ENCODE measurements at places on chromosomes 16 and 17.
A peak's percentile ranks its signal among the peaks of the same experiment; 100 is the strongest.

DNA sequence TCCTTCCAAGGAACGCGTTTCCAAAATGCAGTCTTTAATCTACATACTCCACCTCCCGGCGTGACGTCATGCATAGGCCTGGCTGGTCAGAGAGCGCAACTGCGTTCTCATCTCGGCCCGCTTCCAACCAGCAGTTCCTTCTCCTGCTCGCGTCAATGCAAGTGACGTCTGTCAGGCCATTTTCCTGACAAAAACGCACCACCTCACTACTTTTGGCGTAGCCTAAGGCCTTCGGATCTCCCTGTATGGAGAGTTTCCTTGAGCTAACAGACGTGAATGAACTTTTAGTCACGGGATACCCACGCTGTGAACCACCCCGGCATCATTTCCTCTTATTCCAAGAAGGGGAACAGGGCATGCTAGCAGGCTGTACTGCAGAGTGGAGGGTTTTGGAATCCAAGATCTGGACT lies 25.0 kb downstream of the TEX14 start:
- no peak for DNase-seq

- DNase-seq, result no peak
Measured at GRCh38 chr17:34711646-34712045, 132.3 kb downstream of the TMEM132E start.

DNA sequence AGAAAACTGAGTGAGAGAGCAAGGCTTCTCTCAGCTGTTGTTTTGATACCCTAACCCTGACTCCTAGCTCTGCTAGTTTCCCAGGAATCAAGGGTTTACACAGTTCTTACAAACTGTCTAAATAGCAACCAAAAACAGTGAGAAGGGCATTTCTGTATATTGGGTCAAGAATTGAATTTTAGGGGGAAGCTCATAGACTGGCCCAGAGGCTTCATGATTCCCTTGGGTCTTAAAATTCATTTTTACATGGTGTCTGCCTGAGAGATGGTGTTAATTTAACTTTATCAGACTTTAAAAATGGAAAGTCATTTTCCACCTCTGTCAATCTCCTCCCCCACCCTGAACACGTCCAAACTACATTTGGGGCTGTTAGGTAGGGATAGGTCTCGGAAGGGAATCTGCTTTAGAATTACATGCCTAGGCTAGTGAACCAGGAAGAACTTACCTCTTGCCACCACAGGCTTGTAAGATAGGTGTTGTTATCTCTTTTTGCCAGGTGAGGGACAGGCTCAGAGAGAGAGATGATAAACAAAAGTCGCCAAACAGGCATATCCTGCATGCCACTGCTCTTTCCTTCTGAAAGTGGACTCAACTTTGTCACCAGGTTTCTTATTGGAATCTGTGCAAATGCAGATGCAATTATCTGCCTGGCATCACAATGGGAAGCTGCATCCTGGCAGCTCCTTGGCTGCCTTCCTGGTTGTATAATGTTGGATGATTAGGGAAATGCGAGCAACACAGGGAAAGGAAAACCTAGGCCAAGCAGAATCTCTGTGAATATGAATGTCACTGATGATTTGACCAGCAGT lies 3.1 kb downstream of the PHAF1 start:
- no peak for DNase-seq

- no peak for DNase-seq
Measured at GRCh38 chr17:79202480-79202879, 127.9 kb downstream of the ENGASE start.

- DNase-seq, result no peak
Measured at GRCh38 chr16:27818246-27818645, 245.3 kb downstream of the GSG1L start.

GRCh38 chr16:9761870-9762269 lies 420.4 kb downstream of the GRIN2A start:
- DNase-seq, result no peak

DNA sequence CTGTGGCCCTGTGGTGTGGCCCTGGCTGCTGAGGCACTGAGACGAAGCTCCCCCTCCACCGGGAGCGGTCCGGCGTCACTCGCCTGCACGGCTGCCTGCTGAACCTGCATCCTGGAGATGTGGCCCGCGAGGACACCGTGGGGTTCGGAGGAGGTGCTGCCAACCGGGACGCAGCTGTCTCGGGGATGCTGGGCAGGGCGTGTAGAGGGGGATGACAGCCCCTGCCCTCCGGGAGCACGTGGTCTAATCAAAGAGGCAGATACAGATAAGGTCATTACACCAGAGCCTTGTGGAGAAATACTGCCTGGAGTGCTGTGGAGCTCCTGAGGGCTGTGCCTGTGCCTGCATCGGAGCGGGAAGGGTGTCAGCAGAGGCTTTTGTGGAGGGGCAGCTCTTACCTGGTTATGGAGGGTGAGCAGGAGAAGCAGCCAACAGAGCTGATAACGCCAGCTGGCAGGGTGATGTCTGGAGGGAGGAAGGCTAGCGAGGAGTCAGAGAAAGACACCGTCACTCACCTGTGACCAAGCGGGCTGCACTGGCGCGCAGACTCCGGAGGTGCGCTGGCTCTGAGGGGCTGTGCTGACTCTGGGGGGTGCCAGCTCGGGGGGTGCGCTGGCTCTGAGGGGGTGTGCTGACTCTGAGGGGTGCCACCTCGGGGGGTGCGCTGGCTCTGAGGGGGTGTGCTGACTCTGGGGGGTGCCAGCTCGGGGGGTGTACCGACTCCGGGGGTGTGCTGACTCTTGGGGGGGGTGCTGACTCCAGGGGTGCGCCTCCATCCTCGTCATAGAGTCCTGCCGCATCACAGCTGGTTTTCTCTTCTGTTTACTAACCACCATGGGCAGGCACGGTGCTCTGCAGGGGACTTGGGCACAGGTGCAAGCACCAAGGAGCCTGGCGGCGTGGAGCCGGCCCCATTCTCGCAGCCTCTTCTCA lies 104.7 kb upstream of the CHMP6 start:
- DNase-seq, result no peak

GRCh38 chr16:57245472-57246113 lies 534 bp downstream of the ARL2BP start:
- no peak for DNase-seq

DNA sequence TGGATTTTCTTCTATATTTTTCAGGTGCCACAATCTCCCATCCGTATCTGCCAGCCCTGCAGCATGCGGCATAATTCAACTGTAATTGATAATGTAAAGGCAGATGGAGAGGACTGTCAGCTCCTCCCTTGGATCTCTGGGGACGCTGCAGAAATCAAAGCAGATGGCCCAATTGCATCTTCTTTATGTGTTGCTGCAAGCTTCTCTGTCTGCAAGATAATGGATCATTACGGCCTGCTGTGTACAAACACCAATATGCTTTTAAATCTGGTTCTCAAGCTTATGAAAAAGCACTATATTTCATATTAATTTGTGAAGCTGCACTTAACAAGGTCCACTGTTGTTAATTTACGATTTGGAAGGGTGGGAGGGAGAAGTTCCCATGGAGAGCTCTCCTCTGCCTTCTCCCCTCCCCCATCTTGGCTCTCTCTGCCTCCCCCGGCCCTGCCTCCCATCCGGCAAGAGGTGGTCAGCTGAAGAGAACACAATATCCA lies 607.5 kb downstream of the TOX3 start:
- DNase-seq, result no peak

GRCh38 chr17:50292465-50292864 lies 18.2 kb downstream of the TMEM92 start:
- DNase-seq, result no peak

DNA sequence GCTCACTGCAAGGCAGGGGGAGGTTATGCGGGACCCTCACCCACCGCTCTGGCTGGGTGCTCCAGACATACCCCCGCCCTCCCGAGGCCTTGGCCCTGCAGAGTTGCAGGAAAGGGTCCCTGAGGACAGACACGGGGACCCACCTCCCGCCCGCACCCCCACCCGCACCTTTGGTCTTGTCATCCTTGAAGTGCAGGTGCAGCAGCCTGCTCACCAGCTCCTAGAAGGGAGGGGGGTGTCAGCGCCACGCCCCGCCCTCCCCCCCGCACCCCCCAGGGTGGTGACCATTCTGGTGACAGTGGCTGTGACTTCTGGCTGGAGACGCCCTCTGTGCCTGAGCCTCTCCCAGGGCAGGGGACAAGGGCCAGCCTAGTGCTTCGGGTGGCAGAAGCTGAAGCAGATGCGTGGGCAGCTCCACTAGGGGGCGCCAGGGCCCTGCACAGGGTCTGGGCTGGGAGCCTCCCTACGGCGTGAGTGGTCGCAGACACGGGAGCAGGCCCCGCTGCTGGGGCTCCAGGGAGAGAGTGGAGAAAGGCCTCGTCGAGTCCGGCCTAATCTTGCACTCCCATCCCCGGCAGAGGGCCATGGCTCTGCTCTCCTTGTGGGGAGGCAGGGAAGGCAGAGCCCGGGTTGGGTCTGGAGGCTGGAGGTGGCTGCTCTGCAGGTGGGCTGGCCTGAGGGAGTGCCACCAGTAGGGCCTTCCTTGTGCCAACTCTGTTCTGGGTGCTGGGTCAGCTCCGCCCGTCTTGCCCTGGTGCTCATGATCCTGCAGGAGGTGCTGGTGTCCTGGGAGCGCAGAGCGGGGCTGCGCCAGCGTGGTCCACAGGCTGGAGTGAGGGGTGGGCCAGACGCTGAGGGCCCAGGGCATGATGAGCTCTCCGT lies 2.7 kb downstream of the CENPX start:
- DNase-seq, result peak; percentile 45

DNA sequence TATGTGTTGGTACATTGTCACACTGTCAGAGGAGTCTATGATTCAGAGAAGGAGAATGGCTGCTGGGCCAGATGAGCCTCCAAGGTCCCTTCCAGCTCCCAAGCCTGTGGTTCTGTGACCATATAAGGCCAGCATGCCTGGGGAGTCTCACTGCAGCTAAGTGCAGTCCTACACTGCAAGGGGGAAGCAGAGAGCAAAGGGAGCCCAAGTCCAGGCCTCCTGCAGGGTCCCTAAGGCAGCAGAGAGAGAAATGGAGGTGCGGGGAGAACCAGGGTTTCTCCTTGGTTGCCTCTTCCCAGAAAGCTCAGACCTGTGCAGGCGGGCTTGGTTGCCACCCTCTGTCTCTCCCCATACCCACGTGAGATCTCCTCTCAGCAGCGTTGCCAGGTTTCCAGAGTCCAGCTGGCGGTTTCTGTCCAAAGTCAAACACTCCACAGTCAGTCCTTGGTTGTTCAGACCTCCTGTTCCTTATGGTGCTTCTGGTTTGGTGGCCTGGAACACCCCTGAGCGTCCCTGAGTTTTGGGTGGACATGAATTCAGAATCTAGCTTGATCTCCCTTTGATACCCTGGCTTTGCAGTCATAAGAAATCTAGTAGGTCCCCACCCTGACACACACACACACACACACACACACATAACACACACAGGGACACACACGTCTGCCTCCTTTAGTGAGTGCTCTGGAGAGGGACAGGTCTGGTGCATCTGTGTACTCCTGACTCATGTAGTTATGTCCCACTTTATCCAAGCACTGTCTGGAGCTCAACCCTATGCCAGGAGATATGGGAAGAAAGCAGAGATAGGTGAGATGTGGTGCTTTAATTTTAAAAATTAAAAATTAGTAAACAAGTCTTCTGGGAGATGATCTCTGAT lies 78.8 kb downstream of the GNAO1 start:
- no peak for DNase-seq

- DNase-seq, result no peak
Measured at GRCh38 chr17:59420901-59421300, 89.4 kb downstream of the YPEL2 start.

DNA sequence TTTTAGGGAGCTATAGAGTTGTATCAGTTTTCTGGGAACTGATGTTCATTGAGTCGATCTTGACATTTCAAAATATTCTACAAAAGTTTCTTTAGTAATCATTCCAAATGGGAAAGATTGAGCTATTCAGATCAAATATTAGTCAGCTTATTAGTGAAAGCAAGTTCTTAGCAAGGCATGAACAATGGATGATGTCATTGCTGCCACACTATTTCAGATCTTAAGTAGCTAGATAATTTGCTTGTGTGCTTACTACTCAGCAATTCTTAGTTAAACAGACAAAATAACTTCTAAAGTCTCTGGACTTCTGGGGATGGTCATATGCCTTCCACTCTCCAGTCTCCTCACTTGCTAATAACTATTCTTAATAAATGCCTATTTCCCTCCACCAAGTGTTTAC lies 69.0 kb upstream of the CDH8 start:
- no peak for DNase-seq

DNA sequence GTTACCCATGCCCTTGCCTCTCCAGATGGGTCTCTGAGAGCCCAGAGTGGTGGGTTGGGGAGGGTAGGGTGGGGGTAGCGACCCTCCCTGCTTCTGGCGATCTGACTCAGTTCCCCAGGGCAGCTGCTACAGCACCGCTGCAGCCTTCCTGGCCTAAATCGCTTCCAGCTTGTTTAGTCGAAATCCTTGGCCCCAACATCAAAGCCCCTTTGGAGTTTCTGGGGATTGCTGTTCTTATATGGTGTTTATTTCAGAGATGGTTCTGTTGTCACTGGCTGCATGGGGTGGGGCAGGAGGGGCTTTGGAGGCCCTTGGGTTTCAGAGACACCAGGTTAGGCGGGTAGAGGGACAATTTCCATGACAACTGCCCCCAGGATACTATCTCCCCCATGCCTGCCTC lies 35.9 kb downstream of the FZD2 start:
- no peak for DNase-seq

GRCh38 chr17:77312786-77313599 lies 172.2 kb downstream of the SEC14L1 start:
- no peak for DNase-seq

DNA sequence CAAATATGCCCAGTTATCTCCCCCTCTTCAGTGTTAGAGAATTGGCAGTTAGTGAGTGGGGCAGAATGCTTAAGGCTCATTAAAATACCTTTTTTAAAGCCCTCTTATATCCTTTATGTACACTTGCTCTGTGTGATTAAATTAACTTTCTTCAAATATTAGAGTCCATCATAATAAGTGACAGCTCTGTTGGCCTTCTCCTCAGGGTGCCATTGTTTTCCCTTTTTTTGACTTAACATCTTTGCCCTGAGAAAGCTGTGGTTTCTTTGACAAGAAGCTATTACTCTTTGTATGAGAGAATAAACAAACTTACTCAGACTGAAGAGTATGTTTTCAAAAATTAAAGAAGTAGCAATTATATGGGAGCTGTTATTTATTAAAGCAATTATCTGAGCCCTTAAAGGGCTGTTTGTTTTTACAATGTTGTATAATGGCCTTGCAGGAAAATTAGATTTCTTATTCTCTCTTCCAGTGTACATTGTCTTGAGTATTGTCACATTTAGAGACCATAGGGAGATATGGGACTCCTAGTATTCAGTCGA lies 13.4 kb downstream of the RBBP6 start:
- DNase-seq, result no peak

- DNase-seq, result no peak
Measured at GRCh38 chr17:59756236-59756818, 48.9 kb downstream of the VMP1 start.

GRCh38 chr17:77740481-77740880 lies 218.0 kb upstream of the TNRC6C start:
- no peak for DNase-seq

- no peak for DNase-seq
Measured at GRCh38 chr17:65790241-65790640, 228.8 kb upstream of the AXIN2 start.

DNA sequence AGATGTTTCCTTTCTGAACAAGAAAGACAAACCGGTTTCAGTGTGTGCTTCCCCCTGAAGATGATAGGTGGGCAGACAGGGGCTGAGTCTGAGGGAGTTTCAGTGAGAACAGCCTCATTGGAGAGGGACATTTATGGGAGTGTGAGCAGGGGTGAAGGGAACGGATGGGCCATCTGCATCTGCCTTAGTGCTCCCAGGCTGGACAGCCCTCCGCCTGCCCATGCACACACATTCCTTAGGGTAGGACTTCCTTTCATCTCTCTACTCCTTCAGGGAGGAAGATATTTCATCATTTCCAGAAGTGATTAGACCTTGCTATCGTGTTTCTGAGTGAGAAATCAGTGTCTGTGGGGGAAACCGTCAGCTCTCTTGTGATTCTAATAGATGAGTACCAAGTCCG lies 3.8 kb downstream of the SHISA6 start:
- DNase-seq, result no peak
